Temporal lobe (tissue), 4 donors: ENCODE measurements at places on chromosomes 4 and X. TPM values are rescaled to one million over a fixed set of nuclear protein-coding genes. Genes with fewer than 3 reads are reported as not detected.

The TEX28 gene
- not detected for total RNA-seq

The FTHL17 gene
- not detected for total RNA-seq

The CXCL5 gene
- total RNA-seq = 0.25 TPM

The HUWE1 gene
- total RNA-seq = 113 TPM

The ARHGAP36 gene
- under 0.01 TPM for total RNA-seq

The INPP4B gene
- total RNA-seq = 4.7 TPM

The GRIA3 gene
- 57.3 TPM for total RNA-seq

The ENPP6 gene
- 2.2 TPM for total RNA-seq

The VEGFD gene
- 0.25 TPM for total RNA-seq

The PDE5A gene
- total RNA-seq = 14.8 TPM

The USP17L25 gene
- total RNA-seq = not detected

The NPY5R gene
- total RNA-seq = 32.0 TPM

The SPACA5 gene
- 0.25 TPM for total RNA-seq

The NKX3-2 gene
- under 0.01 TPM for total RNA-seq

The SH3TC1 gene
- total RNA-seq = 1.7 TPM

The G3BP2 gene
- total RNA-seq = 277 TPM

The PABPC5 gene
- total RNA-seq = 8.9 TPM

The PAGE2 gene
- total RNA-seq = not detected

The HSPA4L gene
- 7.9 TPM for total RNA-seq

The VCX3B gene
- not detected for total RNA-seq

The PSAPL1 gene
- under 0.01 TPM for total RNA-seq

The CTAG1B gene
- total RNA-seq = not detected

The SPANXD gene
- total RNA-seq = not detected

The MAML3 gene
- 5.2 TPM for total RNA-seq

The VSIG4 gene
- total RNA-seq = 5.9 TPM

The ADH7 gene
- total RNA-seq = not detected

The SH3RF1 gene
- 11.1 TPM for total RNA-seq

The MGAT4D gene
- total RNA-seq = not detected

The SHOX gene
- total RNA-seq = 0.25 TPM

The NHSL2 gene
- 1.7 TPM for total RNA-seq

The NUDT10 gene
- 39.1 TPM for total RNA-seq

The CNGA1 gene
- 0.25 TPM for total RNA-seq

The MAOA gene
- total RNA-seq = 12.0 TPM

The ETDA gene
- total RNA-seq = not detected
